ENCODE measurements at places on chromosomes 5 and 9.
A peak's percentile ranks its signal among the peaks of the same experiment; 100 is the strongest.

DNA sequence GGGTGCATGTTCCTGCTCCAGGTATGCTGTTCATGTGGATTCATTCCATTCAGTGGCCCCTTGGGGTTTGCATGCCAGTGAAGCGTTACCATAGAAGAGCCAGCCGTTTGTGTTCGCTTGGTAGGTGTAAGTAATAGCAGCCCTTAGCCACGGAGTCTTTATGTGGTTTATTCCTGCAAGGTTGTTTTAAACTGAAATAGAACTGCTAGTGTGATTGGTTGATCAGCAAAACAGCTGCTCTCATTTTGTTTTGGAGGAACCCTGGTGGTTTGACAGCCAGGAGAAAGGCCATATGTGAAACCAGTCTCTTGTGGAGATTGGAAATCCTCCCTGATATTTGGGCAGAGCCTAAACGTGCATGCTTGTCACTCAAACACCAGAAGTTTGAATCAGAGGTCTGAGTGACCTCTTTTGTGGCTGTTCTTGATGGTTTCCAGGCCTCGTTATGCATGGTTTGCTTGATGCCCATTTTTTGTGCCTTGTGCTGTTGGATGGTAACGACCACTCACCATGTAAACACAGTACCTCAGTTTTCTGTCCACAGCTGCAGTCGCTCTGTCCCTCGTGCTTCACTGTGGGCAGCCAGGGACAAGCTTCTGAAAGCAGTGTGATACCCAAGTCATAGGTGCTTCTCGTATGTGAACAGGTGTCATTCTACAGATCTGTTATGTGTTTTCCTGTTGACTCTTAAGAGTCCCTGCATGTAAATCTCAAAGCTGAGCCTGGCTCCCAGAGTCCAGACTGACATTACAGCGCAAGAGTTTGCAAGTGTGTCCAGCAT, 58.3 kb upstream of the NXNL2 start:
- no peak for DNase-seq

DNA sequence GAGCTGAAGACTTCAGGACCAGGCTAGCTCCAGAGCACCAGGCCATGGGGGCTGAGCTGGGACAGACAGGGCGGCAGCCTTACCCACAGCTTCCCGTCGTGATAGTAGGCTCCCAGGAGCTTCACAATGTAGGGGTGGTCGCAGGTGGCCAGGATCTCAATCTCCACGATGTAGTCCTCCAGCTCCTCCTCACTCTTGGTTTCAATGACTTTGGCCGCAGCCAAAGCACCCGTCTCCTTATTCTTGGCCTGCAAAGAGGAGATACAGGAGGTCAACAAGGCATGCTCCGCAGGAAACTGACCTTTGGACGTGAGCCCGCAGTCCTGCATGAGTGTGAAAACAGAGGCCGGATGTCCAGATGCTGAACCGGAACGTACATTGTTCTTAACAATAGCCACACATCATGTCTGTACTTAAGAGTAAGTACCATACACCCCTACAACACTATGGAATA, 31.5 kb downstream of the STK10 start:
- DNase-seq: no peak

DNA sequence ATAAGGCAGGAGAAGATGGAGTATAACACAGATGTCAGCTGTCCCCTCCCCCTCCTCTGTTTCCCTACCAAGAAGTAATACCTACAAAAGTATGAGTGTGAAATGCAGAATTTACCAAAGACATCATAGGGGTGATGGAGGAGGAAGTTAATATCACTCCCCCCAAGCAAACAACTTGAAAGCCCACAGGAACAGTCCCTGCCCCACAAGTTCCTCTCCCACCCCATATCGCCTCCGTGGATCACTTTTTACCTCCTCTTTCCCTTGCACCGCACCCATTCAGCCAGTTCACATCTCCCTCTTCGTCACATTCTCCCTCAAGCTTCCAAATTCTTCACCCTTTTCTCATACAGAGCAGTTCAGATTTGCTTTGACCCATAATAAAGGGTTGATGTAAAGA, 7.0 kb upstream of the SIL1 start:
- no peak for DNase-seq

GRCh38 chr5:66242050-66242715, 98.1 kb downstream of the SREK1 start:
- no peak for DNase-seq

GRCh38 chr9:131715906-131716305, 24.0 kb downstream of the RAPGEF1 start:
- DNase-seq: no peak

DNA sequence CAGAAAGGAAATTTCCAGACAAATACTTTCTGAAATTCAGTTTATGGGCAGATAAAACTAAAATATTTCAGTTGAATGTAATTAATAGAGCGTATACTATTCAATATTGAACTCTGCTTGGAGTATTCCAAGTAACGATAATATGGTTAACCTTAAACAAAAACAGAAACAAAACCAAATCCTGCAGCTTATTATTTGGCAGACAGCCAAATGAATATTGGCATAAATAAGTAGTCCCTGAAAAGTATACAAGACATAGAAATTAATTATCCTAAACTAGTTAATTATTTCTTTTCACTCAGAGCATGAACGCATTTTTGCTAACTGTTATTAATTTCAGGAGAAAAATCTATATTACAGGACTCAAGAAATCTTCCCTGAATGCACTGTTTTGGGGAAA, 1574.0 kb downstream of the MAT2B start:
- no peak for DNase-seq

DNA sequence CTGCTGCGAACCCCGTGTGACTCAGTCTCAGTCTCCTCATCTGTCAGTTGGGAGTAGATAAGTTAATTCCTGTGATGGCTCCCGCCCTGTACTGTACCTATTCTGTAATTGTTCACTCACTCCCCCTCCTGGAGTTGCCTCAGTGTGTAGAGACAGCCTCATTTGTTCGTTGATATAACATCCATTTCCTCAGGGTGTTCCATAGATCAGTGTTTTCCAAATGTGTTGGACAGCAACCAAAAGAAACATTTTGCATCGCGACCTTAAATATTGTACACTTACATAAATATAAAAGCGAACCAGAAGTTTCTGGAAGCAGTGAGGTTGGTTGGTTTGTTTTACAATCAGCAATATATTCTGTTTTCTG, 698 bp downstream of the NFX1 start:
- no peak for DNase-seq

DNA sequence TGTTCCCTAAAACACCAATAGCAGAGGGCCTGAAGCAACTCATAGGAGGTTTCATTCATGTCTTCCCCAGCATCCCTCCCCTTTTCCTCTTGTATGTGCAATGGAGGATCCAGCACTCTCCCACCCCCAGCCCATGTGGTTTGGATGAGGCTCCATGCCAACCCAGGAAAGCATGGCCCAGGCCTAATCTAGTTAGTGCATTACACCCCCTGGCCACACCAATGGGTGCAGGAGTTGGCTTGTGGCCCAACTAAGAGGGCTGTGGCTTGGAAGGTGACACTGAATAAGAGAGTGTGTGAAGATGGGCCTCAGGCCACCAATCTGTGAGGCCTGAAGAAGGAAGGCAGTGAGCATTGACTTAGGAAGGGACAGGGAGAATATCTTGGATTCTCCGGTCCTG, 70.8 kb upstream of the SMIM23 start:
- no peak for DNase-seq

DNA sequence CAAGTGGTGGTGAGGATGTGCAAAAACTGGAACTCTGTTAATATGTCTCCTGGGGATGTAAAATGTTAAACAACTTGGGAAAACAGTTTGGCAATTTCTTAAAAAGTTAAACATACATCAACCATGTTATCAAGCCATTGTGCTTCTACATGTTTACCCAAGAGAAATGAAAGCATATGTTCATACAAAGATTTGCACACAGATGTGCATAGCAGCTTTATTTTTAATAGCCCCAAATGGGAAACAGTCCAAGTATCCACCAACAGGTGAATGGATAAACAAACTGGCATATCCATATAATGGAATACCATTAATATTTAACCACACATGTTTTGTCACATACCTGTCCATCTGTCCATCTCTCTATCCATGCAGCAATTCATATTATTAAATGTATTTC, 6.2 kb downstream of the VPS13A start:
- no peak for DNase-seq

GRCh38 chr5:65382582-65382981, 99.1 kb downstream of the ADAMTS6 start:
- DNase-seq: no peak

DNA sequence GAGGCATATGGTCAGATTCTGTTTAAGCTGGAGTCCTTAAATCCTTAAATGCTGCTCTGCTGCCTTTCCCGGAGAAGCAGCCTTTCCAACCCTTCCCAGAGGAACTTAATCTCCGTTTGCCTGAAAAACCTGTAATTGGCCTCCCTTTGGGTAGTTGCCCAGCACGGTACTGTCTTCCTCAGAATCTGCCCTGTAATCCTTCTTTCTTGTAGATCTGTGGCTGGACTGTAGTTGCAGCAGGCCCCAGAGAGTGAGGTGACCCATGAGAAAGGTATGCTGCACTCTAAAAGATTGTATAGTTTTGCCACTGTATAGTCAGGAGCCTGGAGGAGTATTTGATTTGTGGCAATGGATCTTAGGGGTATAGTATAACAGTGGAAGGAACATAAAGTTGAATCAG, 11.7 kb downstream of the SPIN1 start:
- DNase-seq: no peak

DNA sequence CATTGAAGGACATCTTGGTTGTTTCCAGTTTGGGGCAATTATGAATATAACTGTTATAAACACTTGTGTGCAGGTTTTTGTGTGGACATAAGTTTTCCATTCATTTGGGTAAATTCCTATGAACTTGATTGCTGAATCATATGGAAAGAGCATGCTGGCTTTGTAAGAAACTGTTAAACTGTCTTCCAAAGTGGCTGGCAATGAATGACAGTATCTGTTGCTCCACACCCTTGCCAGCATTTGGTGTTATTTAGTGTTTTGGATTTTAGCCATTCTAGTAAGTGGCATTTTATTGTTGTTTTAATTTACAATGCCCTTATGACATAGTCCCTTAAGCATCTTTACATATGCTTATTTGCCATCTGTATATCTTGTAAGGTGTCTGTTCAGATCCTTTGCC, 29.8 kb upstream of the UGT3A2 start:
- DNase-seq: no peak

GRCh38 chr9:133237035-133237731, 28.1 kb upstream of the OBP2B start:
- no peak for DNase-seq

GRCh38 chr5:119357808-119358529, 2.1 kb downstream of the TNFAIP8 start:
- no peak for DNase-seq

DNA sequence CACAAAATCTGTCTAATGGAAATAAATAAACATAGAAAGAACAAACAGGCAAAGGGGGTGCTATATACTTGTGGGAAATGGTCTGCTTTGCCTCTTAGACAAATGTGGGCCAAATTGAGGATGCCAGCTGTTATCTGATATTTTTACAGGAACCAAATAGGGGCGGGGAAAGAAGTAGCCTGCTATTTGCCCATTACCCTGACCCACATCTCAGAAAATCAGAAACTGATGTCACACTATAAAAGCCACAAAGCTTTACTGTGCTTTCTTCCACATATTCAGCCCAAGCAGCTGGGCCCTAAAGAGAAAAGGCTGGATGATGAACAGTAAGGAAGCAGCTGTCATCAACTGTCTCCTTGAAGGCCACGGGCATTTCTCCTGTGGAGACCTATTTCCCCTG, 97.3 kb downstream of the ELAVL2 start:
- DNase-seq: no peak

GRCh38 chr5:19987612-19988361, at the start of gene CDH18:
TSS of gene CDH18 (minus strand) at chr5:19988200. CDS start at chr5:19838986, 149,214 bp downstream.
- peak; percentile 96 for DNase-seq

GRCh38 chr9:27470291-27470856, 53.7 kb upstream of the IFNK start:
- DNase-seq: no peak

- DNase-seq: no peak
These were observed 147.6 kb downstream of the ALDH1A1 start for GRCh38 chr9:72805238-72805637.

- no peak for DNase-seq
These were observed 109.8 kb downstream of the NR6A1 start for GRCh38 chr9:124661271-124661670.

DNA sequence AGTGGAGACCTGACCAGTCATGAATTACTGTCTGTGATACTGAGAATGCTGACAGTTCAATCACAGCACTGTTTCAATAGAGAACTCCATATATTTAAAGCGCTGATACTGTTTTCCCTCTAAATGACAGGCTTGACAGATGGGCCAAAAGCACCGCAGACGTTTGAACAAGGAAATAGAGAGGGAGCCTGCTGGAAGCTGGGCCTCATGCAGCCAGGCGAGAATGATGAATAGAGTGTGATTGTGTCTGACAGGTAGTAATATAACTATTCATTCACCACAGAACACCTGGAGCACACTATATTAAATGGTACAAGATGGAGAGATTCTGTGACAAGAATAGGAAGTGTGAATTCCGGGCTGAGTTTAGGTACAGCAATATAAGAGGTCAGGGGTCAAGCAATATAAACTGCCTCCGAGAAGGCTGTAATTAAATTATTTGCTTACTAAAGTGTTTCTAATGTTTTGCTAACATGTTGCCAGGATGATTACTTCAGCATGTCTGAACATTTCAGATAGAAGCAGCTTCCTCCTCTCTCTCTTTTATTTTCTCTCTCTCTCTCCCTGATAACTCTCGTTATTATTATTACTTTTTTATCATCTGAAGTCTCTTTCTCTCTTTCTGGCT, 297.7 kb downstream of the CSNK1G3 start:
- DNase-seq: peak; percentile 19

- DNase-seq: no peak
These were observed 20.9 kb upstream of the AKNA start for GRCh38 chr9:114408645-114409044.

GRCh38 chr5:84017523-84018172, 297.0 kb upstream of the HAPLN1 start:
- no peak for DNase-seq

- DNase-seq: no peak
These were observed 78.7 kb downstream of the HAPLN1 start for GRCh38 chr5:83641946-83642345.

DNA sequence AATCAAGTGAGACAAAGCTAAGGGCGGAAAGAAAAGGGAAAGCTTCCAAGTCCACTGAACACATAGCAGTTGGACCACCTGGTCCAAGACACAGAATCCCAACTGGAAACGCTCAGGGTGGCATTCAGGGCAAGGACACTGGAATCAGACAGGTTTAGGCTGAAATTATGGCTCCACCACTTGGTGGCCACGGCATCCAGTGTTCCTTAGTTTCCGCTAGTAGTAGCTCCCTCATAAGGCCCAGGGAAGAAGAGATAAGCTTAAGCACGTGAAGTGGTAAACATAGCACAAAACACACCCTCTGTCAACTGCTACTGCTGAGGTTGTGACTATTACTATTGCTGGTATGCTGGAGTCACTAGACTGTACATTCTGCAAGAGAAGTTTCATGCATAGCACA, 209.4 kb downstream of the GLIS3 start:
- no peak for DNase-seq

- peak; percentile 18 for DNase-seq
These were observed 396.2 kb downstream of the KCTD16 start for GRCh38 chr5:144566747-144567420.

DNA sequence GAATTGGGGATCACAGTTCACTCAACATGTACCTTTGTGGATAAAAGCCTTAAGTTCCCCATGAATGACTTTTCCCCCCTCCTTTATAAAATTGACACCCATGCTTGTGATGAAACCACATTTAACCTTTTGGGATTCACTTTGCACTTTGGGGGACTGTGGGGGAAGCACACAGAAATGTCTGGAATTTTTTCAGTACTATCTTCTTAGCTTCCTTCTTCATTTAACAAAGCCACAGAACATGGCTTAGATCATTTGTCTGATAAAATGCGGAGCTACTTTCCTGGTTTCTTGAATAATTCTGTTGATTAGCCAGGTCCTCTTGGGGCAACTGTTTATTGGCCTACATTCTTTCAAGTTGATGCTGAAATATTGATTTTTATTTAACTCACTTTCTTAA, 29.9 kb downstream of the TNFSF15 start:
- no peak for DNase-seq
